ENCODE measurements at places on chromosomes 7 and 10.

DNA sequence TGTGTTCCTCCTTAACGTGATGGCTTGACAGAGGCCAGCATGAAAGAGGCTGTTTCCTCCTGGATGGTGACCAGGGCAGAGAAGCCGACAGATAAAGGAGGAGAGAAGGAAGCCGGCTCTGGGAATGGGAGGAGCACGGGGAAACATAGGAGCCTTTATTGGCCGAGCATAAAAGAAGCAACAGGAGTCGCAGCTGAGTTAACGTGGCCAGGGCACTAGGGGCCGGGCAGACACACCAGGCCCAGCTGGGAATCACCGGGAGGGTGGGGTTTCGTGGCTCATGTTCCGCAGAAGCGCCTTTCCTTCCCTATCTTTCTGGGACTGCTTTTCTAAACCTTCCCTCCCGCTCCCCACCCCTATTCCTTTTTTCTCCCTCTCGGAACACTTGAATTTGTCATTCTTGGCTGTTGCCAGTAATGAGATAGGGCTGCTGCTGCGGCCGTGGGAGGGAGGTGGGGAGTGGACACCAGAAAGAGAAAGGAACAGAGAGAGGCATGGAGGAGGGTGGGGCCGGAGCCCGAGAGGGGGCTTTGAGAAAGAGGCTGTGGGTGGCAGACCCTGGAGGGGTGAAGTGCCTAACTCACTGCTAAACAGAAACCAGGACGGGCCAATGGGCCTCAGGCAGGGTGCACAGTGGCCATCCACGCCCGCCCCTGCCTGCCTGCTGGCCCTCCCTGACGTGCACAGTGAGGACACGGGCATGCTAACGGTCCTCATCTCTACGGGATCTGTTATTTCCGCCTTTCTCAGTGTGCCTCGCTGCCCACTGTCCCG, 65.2 kb downstream of the COL13A1 start:
- no peak for DNase-seq

- no peak for DNase-seq
These were observed 111.6 kb upstream of the PTPRZ1 start for GRCh38 chr7:121761399-121761798.

DNA sequence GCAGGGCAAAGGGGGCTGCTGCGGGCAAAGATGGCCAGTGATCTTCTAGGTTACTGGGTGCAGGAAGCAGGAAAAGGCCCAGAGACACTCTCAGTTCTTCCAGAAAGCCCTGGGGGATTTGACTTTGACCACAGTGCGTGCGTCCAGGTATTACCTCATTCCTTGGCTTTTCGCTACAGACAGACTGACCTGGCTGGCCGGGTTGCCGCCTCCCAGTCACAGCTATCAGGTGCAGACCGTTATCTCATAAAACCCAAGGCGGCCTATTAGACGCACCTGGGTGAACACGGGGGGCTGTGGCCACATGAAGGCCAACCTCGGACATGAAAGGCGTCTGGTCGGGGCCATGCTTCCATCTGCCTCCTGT, 80.3 kb downstream of the FOXL3 start:
- no peak for DNase-seq

DNA sequence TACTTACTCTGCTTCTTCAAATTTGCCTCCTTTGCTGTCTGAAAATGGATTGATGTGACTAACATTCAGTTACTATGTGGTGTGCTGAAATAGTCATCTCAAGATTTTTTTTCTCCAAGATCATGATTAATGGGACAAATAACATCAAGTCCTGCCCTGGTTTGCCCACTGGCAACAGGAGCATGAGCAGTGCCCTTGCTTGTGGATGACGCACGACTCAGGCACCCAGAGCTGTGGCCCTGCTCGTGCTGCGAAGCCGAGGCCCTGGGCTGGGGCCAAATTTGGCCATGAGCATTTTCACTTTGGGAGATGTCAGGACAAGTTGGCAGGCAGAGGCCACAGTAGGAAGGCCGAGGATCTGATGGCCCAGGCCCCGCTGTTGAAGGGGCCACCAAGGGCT, 239.8 kb upstream of the IGFBP3 start:
- DNase-seq = no peak

GRCh38 chr7:140197218-140197890, 20.6 kb upstream of the KDM7A start:
- DNase-seq = no peak

DNA sequence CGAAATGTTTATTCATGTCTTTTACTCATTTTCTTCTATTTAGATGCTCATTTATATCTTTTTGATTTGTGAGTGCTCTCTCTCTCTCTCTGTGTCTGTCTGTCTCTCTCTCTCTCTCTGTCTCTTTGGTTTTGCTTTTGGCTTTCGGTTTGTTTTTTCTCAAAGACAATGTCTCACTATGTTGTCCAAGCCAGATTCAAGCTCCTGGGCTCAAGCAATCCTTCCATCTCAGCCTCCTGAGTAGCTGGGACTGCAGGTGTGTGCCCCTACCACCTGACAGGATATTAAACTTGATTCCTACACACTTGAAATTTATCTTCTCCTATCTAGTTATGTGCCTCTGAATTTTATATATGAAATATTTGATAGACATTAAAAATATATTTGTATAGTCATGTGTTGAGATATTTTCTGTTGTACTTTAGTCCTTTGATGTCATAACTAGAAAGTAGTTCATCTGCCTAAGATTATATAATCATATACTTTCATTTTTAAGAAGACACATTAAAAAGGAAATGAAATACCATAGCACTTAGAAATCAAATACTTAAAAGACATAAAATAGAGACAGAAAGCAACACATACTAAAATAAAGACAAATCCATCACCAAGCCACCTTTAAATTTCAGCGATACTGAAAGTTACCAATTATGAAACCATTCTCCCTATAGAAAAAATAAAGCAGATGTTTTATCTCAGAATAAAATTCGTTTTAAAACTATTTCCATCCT, 68.1 kb upstream of the SFMBT2 start:
- DNase-seq = no peak

DNA sequence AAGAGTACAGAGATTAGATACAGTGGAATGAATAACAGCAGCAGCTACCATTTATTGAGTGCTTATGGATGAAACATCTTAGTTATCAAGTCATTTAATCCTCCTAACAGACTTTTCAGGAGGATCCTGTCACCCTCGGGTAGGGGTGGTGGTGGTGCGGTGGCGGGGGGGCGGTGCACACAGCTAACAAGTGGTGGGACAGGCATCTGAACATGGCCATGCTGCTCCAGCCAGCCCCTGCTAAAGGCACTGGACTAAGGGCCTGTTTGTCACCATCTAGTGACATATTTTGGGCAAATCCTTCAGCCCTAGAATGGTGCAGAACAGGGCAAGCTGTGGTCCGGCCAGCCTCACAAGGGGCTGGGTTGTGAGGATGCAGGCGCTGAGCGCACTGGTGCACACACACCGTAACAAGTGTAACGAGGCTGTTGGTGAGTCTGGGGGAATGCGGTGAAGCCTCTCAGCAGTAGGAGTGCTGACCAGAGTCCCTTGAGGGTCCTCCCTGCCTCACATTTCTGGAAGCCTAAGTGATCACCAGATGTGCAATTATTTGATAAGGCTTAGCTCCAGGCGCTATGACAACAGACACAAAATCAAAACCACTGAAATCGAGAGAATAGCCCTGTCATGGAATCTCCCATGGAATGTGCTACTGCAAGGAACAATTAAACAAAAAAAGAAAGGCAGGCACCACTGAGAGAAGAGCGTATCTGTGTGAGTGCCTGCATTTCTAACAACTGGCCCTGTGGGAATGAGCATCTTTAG, 102.2 kb downstream of the RNF216 start:
- no peak for DNase-seq

DNA sequence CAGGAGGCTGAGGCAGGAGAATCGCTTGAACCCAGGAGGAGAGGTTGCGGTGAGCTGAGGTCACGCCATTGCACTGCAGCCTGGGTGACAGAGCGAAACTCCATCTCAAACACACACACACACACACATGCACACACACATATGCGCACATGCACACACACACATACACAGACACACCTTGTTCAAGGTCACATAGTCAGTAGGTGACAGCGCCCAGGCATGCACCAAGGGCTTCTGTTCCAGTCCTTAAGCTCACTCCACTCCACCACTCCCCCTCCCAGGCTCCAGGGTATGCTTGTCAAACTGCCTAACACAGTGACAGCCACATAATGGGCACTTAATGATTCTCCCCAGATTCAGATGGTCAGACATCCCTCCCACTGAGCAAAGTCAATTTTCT, 37.0 kb downstream of the KCNMA1 start:
- no peak for DNase-seq

GRCh38 chr7:112161253-112162141, 44.7 kb downstream of the DOCK4 start:
- DNase-seq = no peak
